ENCODE measurements at places on chromosomes 6 and 20.

- DNase-seq, result no peak
Measured at GRCh38 chr6:6870921-6871320, 236.8 kb upstream of the RREB1 start.

- DNase-seq, result peak; percentile 96
Measured at GRCh38 chr20:45987108-45987780, 15.2 kb upstream of the ZNF335 start.

GRCh38 chr20:50450881-50451752 lies 59.1 kb upstream of the PTPN1 start:
- DNase-seq, result no peak

- peak; percentile 99 for DNase-seq
Measured at GRCh38 chr6:52503851-52504781, 72.7 kb downstream of the TRAM2 start.

DNA sequence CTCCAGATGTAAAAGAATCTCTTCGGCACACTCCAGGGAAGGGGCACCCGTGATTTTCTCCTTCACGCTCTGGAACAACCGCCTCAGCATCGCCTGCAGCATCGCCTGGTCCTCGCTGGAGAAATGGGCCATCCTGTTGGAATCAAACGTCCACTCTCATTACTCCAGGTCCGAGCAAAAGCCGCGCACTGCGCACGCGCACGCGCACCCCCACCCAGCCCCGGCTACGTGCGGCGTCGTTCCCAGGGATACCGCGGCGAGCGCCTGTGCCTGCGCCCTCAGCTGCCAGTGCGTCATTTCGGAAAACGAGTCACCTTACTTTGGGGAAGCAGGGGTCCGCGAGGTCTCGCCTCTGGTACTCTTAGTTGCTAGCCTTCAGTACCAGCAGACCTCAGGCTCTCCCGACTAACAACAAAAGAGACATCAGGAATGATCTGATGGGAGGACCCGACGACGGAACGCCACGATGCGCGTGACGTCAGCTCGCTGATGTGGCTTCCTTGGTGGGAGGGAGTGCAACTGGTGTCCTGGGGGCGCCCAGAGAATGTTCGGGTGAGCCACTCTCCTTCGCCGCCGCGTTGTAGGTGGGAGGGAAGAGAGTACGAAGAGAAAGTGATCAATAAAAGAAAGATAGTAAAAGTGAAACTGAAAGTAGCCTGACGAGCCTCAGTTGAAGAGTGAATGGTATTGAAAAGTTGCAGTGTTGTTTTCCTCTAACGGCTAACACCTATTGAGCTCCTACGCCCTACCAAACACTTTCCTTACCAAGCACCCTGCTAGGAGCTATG lies at the start of gene TBC1D32:
Gene TBC1D32 (minus strand): TSS at position 182 of the 788 bp plus-strand sequence. CDS start 50 bp downstream, at position 132.
- DNase-seq, result peak; percentile 94

GRCh38 chr6:90375681-90376439 lies 79.2 kb upstream of the BACH2 start:
- DNase-seq, result no peak

DNA sequence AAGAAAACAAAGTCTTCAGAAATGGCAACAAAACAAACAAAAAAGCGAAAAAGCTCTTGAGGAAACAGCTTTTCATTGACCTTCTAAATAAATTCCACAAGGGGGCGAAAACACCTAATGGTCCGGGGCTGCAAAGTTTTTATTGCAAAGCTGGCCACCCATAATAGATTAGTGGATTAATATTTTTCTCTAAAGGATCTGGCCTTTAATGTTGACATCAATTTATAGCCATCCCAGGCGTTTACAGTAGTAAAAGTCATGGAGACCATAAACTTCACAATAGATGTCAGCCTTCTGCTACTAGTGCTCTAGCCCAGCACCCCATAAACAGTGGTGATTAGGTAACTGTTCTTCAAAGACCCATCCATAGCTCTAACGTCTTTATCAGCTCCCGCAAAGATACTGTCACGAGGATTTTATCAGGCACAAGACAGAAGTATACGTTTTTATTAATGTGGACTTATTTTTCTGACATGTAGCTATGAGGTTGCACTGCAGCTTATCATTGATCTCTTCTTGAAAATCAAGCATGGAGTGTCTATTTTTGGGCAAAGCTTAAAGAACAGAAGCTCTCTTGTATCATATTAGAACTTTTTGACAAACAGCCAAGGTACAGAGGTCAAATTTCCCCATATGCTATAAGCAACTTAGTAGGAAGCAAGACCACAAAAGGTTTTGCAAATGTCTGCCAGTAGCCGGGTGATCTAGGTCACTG lies 4.7 kb downstream of the CITED2 start:
- no peak for DNase-seq

- DNase-seq, result no peak
Measured at GRCh38 chr6:160042014-160042773, 73.3 kb downstream of the IGF2R start.

DNA sequence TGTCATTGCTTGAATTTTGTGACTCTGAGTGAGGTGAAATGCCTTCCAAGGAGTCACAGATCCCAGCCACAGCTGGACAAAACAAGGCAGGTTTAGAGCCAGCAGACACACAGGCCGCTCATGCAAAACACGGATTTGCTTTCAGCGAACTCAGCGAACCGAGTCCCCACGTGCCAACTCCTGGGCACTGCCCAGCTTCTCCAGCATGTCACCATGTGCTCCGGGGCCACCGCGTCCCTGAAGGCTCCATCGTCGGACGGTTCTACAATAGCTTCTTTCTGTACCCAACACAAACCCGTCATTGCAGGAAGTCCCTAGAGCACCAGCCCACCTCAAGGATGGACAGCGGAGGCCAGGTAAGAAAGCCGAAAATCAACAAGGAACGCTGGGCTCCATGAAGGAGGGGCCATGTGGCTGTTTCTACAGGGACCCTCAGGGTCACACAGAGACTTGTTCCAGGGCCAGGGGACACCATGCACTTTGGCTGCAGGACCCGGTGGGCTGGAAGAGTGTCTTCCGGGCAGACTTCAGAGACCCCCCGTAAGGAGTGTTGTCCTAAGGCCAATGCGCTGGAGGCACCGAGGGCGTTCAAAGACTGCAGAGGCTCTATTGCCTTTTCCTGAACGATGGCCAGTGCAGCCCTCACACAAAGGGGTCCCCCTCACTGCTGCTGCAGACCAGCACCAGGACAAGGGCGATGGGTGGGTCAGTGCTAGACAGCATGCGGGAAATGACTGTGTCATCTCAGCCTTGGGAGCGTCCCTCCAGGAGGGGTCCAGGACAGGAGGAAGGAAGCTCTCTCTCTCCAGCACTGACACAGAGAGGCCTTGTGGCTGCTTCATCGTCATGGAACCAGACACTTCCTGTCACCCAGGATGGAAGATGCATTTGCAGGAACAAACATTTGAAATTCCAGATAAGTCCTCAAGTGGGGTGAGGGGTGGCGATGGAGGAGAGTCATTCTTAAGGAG lies 19.8 kb downstream of the DACT2 start:
- DNase-seq, result no peak

DNA sequence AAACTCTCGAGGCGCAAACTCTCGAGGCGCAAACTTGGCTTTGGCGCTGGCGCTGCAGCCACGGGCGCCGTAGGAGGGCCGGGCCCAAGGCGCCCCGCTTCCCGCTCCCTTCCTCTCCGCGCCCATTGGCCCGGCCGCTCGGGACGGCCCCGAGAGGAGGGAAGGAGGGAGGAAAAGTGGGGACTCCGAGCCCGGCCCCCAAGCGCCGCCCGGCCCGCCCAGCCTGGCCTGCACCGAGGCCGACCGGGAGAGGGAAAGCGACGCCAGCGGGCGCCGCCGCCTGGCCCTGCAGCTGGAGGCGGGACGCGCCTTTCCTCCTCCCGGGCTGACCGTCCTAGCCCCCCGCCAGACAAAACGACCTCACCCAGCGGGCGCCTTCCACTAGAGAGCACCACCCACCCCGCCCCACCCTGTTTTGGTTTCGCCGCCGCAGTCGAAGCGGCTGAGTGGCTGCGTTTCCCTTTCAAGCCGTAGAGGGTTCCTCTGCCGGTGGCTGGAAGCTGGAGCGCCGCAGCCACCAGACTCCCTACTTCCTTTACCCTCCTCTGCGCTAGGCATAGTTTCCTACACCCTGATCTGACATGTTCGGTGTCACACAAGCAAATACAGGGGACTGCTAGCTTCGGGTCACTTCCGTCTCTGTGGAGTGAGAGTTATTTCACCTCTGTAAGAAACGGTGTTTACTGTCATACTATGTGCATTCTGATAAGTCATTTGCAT lies at the start of gene MBOAT1:
Gene MBOAT1 (minus strand): TSS at position 78 of the 720 bp plus-strand sequence. CDS start 235 bp downstream, outside the sequence.
- DNase-seq, result peak; percentile 99

GRCh38 chr20:62776692-62777527 lies 19.4 kb upstream of the MRGBP start:
- peak; percentile 49 for DNase-seq

DNA sequence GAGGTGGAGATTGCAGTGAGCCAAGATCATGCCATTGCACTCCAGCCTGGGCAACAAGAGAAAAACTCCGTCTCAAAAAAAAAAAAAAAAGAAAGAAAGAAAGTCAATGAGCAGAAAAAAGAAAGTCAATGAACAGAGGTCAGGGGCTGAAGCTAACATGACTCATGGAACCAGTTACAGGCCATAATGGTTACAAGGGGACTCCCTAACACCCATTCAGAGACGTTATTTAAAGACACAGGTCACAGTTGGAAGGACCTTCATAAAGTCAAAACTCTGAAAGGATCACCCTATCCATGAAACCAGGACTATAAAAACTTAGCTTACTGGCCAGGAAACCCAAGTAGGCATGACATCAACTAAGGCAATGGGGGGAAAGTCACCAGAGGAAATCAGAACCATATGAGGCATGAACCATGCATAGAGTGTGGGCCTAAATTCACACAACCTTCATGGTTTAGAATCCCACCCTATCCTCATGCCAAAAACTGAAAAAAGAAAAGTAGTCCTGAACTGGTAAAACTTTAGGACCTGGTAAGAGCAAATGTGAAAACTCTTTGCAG lies 18.2 kb downstream of the FBXL4 start:
- no peak for DNase-seq

DNA sequence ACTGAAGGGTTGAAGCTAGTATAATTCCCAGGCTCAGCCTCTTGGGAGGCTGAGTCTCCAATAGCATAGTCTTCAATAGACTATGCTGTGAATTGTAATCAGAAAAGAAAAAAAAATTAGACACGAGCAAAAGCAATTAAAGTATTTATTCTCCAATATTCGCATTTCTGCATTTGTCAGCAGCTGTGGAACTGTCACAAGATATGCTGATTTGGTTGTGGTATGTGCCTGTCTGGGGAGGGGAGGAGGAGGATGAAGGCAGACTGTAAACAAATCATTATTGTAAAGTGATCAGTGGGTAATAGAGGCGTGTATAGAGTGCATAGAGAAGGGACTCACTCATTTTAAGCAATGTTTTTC lies 10.1 kb upstream of the BICRAL start:
- DNase-seq, result no peak

- no peak for DNase-seq
Measured at GRCh38 chr6:44567406-44567805, 179.9 kb downstream of the CDC5L start.

DNA sequence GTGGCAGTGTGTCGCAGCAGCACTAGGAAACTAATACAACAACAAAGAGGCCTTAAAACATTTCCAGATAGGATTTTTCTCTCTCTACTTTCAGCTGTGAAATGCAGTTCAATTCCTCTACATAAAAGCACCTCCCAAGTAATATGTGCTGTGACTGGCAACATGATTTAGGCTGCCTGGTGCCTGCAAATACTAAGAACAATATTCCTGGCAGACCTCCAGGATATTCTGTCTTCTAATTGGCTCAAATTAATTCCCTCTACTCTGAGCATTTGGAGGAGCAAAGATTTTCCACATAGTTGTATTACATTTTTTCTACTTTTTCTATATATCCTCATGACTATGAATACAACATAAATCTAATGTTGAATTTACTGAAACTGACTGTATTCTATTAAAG lies 33.2 kb downstream of the SCGN start:
- DNase-seq, result no peak

DNA sequence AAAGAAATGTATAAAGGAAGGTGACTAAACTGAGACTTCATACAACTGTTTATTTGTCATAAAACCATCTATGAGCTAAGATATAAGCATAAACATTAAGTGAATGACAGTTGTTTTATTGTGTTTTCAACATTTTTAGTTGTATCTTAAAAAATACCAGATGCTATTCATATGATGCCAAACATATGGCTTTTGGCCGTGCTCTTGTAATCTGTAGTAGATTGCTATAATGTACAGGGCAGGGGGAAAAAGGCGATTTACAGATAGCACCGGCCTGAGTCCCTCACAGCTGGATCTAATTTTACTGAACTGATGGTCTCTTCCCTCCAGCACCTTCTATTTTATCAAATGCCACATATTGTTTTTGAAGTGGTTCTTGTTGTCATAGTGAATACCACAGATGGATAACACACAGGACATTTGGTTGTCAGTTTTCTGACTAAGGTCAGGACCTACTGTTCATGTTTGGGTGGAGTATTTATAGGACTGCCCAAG lies 48.2 kb downstream of the CENPW start:
- no peak for DNase-seq

- DNase-seq, result peak; percentile 4
Measured at GRCh38 chr6:89828988-89829471, 650 bp upstream of the CASP8AP2 start.

GRCh38 chr6:129646642-129647041 lies 63.3 kb downstream of the ARHGAP18 start:
- DNase-seq, result no peak

- DNase-seq, result no peak
Measured at GRCh38 chr6:44649365-44650025, 262.0 kb downstream of the CDC5L start.

DNA sequence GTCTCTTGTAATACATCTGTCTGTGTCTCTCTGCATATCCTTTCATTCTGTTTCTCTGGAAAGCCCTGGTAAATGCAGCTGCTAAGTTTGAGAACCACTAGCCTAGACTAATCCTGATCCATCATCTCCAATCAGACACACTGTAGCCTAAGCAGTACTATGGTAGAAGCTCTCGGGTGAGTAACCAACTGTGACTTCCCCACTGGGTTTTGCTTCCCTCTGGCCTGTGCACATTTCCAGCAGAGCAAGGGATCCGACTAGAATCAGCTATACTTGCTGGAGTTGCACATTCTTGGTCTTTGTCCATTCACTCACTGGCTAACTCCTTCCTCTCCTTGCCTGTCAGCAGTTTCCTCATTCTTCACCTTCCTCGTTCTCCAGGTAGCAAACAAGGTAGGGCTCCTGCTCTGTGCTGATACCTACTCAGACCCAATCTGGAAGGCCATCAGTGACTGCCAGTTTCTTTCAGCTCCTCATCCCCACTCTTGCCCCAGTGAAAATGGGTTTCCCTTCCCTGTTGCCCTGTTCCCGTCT lies 184.2 kb downstream of the PLCB4 start:
- peak; percentile 12 for DNase-seq

DNA sequence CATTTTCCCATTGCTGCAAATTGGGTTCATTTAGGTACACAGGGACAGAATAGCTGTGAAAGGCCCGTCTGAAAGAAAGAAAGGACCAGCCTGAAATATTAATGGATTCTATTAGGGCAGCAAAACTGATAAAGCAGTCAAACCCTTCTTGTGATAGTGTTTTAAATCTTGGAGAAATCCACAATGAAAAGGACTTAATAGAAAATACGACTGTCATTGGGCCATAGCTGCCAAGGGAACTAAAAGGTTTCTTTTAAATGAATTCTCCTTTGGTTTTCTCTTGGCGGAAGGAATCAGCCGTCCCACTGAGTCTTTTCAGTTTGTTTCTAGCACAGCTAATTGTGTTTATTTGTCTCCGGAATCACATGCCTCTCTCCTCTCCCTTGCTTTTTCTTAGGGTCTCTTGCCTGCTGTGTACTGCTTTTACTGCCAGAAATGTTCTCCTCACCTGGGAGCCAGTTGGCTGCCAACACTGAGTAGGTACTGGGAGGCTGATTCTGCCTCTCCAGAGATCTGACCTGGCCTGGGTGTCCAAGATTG lies 11.3 kb downstream of the PAQR8 start:
- no peak for DNase-seq

Data from Calu3 (cell line).